ENCODE measurements at places on chromosomes 16 and 17.

- DNase-seq, result no peak
These were observed 7.7 kb downstream of the MED9 start for GRCh38 chr17:17484451-17484899.

- DNase-seq, result no peak
These were observed 519 bp upstream of the NTN1 start for GRCh38 chr17:9020824-9021157.

DNA sequence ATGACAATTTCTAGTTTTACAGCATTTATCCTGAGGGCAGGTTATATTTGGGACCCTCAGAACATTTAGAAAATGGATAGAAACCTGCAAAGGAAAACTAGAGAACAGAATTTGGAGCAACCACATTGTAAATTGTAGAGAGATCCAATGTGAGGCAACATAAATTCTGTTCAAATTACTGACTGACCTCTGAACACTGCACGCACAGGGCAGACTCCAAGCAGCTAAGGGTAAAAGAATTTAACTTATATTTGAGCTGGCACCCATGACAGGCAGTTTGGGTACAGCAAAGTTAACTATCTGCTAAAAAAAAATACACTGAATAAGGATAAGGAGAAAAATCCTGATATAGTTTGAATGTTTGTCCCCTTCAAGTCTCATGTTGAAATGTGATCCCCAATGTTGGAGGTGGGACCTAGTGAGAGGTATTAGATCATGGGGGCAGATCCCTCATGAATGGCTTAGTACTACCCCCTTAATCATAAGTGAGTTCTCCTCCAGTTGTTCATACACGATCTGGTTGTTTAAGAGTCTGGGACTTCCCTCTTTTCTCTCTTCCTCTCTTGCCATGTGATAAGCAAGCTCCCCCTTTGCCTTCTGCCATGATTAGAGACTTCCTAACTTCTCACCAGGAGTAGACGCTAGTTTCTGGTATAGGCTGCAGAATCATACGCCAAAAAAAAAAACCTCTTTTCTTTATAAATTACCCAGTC is 75.7 kb downstream of the FBXL20 start:
- no peak for DNase-seq

- DNase-seq, result no peak
These were observed 14.7 kb downstream of the CA7 start for GRCh38 chr16:66858740-66859396.

DNA sequence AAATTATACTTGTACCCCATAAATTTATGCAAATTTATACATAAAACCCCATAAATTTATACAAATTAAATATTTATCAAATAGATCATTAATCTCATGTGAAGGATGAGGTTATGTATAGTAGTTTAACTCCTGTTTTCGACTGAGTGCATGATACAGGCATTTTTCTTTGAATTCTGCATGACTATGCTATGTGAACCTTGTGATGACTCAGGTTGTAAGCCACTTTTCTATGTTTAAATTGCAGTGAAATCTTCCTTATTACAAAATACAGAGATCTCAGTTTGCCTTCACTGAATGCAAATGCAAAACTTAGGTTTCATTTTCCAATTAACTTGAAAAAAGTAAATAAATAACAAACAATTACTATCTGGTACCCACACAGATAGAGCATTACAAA is 843.7 kb downstream of the CDH11 start:
- no peak for DNase-seq

- no peak for DNase-seq
These were observed 97.6 kb upstream of the CBX4 start for GRCh38 chr17:79936641-79937381.

DNA sequence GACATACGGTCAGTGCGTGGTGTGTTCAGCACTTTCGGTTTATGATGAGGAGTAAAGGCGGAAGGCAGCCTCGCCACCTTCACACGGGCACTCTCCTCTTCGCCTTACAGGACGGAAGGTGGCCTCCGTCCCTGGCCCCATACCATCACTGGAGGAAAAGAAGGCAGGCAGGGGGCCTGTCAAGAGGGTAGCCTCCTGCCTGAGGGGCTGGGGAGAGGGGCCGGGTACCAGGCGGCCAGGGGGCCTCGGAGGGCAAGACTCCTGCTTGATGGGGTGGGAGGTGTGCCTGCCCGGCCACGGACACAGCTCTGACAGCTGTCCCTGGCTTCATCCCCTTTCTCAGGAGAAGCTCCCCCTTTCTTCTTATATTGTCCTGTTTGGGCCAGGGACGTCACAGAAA is 15.6 kb upstream of the SLC38A8 start:
- DNase-seq, result no peak

DNA sequence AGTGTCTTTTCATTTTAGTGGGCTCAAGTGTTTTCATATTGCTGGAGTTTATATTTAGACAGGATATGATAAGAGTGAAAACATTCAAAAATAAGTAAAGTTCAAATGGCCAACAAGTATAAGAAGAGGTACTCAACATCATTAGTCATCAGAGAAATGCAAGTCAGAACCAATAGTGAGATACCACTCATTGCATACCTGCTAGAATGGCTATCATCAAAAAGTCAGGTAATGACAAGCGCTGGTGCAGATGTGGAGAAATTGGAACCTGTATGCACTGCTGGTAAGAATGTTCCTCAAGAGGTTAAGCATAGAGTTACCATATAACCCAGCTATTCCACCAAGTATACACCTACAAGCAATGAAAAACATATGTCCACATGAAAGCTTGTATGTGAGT is 87.8 kb downstream of the WNT3 start:
- no peak for DNase-seq

DNA sequence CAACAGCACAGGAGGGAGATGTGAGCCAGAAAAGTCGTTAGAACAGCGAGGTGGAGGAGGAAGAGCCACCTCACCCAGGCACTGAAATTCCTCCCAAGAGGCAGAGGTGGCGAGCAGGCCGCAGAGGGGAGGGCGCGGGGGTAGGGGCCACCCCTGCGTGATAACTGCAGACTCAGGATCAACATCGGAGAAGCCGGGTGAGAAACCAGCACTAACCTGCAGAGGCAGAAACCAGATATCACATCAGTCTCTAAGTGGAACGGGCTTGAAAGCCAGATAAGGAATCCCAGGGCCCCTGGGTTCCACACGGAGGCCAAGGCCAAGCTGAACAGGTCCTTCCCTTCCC is 39.4 kb upstream of the ZC3H18 start:
- DNase-seq, result no peak

GRCh38 chr17:8463099-8463498 is 27.4 kb downstream of the NDEL1 start:
- peak; percentile 83 for DNase-seq

DNA sequence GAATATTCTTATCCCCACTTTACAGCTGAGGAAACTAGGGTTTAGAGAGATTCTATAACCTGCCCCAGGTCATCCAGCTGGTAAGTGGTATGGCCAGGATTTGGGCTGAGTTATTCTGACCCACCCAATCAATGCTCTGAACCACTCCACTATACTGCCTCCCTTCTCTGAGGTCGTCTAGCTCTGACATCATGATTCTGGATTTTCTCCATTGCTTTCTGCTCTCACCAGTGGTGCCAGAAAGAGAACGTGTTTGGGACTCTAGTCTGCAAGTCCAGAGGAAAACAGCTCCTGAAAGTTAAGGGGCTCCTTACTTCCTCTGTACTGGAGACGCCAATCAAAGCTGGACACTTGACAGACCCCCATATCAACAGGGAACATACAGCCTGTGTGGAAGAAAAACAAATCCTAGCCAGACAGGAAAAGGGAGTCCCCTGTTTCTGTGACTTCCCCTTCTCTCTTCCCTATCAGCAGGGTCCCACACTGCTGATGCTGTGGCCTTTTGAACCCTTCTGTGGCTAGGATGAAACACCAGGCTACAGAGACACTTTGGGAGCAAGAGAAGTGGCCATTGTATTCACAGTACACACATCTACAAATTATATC is 6.0 kb upstream of the EZH1 start:
- DNase-seq, result no peak

DNA sequence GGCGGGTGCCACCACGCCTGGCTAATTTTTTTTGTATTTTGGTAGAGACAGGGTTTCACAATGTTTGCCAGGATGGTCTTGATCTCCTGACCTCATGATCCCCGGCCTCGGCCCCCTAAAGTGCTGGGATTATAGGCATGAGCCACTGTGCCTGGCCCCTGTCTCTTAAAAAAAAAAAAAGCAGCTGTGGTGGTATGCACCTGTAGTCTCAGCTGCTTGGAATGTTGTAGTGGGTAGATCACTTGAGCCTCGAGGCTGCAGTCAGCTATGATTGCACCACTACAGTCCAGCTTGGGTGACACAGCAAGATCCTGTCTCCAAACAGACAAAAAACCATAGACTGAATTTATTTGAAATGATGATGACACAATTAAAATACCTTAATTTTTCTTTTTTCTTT is 24.3 kb downstream of the CDK12 start:
- peak; percentile 87 for DNase-seq

DNA sequence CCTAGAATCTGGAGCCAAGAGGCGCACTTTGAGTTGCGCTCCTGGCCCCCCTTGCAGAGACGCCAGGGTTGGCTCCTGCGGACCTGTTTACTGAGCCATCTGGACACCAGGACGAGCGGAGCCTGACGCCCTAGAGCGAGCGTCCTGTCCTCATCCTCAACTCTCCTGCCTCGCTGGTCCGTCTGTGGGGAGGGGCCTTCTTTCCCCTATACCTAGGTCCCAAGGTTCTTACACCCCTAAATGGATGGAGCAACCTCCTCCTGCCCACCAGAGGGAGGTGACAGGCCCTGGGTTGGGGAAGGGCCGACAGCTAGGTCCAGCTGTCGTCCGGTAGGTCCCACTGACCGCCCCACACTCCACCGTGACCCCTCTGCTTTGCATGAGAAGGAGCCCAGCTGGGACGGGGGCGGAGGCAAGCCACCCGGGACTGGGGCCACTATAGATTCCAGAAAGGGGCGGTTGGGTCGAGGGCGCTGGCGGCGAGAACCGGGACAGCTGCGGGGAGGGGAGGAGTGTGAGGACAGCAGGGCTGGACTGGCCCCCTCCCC is 3.1 kb upstream of the LHX1 start:
- DNase-seq, result no peak

GRCh38 chr16:8005096-8005860 is 585.0 kb downstream of the TMEM114 start:
- DNase-seq, result no peak

DNA sequence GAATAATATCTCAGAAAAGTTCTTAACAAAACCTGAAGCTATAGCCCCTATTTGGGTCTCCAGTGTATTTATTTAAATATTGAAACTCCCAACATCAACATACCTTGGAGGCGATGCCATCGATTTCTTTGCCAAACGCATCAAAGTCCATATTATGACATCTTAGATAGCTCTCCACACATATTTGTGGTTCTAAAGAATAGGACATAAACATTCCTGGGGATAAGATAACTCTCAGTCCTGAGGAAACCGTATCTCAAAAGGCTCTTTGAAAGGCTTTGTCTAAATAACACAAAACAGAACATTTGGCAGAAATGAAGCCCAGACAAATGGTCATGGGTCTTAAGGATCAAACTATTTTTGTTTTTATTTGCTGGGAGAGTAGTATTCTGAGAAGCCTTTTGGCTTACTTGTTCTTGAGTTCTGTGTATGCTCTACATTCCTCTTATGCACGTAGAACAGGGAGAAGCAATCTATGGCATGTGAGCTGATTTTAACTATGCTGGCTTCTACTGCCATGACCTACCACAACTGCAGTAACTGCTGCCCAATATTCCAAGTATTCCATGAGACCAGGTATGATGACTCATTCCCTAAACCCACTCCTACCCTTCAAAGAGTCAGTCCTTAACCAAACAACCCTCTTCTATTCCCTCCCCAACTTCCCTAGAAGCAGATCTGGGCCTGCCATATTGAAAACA is 279.0 kb upstream of the ZFHX3 start:
- no peak for DNase-seq

- DNase-seq, result peak; percentile 17
These were observed 195.8 kb downstream of the KCNJ2 start for GRCh38 chr17:70365091-70365583.

GRCh38 chr16:20329392-20330138 is 2.3 kb upstream of the GP2 start:
- no peak for DNase-seq

- no peak for DNase-seq
These were observed 26.7 kb downstream of the DNASE1 start for GRCh38 chr16:3681206-3681605.

DNA sequence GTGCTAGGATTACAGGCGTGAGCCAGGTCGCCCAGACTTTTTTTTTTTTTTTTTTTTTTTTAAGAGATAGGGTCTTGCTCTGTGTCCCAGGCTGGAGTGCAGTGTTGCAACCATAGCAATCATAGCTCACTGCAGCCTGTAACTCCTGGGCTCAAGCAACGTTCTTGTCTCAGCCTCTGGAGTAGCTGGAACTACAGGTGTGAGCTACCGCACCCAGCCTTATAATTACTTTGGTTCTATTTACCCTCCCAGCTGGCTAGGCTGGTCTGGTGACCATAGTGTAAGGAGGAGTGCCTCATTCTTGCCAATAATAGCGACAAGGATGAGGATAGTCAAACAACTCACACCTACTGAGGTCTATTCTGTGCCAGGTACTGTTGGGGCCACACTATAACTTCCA is 39.6 kb upstream of the USP7 start:
- DNase-seq, result no peak

- DNase-seq, result no peak
These were observed 107.0 kb upstream of the CACNG5 start for GRCh38 chr17:66727634-66728570.

DNA sequence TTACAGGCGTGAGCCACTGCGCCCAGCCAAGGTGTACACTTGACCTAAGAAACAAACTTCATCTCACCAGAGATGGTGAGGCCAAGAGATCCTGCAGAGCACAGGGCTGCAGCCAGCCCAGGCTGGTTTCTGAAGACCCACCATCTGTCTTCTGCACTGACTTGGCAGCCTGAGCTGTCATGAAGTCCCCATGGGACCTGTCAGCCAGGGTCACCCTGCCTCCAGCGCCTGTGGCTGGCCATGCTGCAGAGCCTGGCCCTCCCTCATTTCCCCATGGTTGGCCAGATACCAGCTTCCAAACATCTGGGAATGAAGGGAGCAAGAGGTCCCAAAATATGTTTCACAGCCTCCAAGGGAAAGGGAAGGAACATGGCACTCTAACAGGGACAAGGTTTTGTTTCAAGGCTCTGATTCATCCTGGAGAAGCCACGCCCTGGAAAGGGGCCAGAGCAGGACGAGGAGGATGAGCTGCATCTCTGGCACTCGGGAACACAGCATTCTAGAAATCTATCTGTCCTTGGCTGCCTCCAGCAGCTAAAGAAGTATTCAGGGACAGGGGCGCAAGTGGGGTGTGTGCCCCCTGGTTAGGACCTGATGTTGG is 45.3 kb downstream of the DDX19A start:
- peak; percentile 61 for DNase-seq

DNA sequence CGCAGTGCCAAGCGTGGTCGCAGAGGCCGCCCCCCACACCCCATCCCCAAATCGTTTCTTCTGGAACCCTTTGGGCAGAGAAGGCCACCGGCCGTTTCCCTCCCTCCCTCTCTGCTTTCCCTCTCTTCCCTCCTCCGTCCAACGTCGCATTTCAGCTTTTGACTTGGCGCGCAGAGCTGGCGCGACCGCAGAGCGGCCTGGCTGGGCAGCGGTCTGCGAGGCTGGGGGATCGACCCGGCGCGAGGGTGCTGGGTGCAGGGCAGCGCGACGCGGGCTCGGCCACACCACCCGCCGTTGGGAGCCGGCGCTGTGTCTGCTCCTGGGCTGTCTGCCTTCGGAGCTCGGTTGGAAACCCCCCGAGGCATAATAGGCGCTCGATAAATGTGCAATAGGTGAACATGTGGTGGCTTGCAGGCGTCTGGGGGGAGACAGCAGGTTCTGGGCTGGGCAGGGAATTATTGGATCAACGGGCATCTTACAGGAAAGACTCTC is 2.8 kb upstream of the NTN3 start:
- DNase-seq, result no peak

GRCh38 chr16:82993926-82994325 is 367.2 kb downstream of the CDH13 start:
- DNase-seq, result no peak
